Activated CD8-positive, alpha-beta memory T cell treated with anti-CD3 and anti-CD28 coated beads for 1 hour (primary cell): ENCODE measurements at places on chromosomes 3 and 15.

DNA sequence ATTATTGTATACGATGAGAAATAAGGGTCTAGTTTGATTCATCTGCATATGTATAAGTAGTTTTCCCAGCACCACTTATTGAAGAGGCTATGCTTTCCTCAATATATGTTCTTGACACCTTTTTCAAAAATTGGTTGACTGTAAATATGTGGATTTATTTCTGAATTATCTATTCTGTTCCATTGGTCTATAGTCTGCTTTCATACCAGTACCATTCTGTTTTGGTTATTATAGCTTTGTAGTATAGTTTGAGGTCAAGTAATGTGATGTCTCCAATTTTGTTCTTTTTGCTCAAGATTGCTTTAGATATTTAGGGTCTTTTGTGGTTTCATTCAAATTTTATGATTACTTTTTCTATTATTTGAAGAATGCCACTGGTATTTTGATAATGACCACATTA is 103.8 kb upstream of the LIPC start:
- no peak for DNase-seq

GRCh38 chr3:61804782-61805181 is 243.4 kb downstream of the PTPRG start:
- DNase-seq: no peak

- no peak for DNase-seq
These were observed 1.4 kb upstream of the NDUFAF3 start for GRCh38 chr3:49020330-49021212.

DNA sequence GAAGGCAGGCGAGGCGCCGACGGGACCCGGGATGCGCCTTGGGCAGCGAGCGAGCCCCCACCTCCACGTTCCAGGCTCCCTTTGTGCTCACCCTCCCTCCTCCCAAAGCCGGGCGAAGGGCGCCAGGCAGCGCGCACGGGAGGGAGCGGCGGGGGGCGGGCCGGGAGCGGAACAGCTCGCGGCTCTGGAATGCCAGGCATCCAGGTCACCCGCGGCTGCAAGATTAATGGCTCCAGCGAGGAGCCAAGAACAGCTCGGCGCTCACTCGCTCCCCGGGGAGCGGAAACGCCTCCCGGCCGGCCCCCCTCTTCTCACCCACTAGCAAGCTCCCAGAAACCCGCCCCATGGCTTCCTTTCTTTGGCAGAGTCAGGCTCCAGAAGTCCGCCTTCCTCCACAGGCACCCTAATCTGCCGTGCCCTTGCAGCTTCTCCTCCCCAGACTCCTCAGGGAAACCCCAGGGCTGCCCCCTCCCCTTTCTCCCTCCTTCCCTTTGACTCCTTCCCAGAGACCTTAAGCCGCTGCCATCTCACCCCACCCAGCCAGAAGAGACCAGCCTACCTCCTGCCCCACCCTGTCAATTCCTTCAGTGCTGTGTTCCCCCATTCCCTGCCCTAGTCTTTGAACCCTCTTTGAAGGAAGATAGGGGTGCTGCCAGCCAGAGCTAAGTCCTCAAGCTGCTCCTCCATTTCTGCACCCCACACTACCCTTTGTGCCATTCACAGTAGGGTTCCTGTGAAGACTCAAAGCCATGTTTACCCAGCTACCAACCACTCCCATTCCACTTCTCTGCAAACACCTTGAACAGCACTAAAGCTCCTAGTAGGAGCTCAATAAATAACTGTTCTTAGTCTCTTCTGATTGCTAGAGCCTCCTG is 9.9 kb downstream of the AMOTL2 start:
- DNase-seq: no peak

DNA sequence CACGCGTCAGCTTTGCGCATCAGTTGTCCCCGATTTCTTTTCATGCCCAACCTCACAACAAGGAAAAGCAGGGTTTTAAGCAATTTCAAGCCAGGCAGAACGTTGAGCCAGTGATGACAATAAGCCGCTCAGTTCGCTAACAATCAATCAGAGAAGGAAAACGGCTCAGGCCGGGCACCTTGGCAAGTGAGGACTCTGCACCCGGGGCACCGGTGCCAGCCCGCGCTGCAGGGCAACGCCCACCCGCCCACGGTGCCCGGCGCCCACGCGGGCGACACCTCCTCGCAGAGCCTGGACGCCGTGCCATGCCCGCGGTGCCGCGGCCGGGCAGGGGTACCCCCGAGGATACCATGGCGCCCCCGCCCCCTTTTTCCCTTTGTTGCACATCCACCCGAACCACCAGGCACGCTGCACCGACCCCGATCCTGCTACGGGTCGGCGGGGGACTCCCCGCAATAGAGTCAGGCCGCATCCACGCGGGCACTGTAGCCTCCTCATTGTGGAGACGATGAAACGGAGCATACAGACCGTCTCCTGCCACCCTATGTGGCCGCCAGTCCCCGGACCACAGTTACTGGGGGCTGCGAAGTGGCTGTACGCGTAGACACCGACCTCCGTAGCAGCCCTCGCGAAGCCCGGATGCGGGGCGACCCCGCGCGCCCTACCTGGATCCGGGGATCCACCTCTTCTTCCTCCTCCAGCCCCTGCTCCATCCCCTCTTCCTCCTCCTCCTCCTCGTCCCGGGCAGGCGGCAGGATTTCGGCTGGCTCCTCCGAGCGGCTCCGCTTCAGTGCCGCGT is 581 bp downstream of the SH3BP5 start:
- peak; percentile 39 for DNase-seq

- no peak for DNase-seq
These were observed 52.0 kb downstream of the OXNAD1 start for GRCh38 chr3:16316847-16317560.

DNA sequence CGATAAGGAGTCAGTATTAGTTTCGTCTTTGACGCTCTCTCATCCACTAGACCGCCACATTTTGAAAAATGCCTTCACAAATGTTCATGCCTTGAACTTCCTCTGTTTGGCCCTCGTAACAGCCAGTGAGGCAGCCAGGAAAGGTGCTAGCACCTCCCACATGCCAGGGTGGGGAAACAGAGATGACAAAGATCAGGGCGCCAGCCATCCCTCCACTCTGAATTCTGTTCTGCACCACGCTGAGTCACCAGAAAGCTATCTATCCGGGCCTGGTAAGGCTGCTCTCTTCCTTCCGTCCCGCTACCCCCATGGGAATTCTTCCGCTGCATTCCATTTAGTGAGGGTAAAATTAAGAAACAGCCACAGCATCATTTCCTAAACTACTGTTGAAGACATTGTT is 31.3 kb upstream of the BCL2L10 start:
- no peak for DNase-seq

GRCh38 chr3:104564045-104564643 is 802.6 kb upstream of the ALCAM start:
- peak; percentile 38 for DNase-seq
